ENCODE measurements at places on chromosomes 3 and 15.
A peak's percentile ranks its signal among the peaks of the same experiment; 100 is the strongest.

- peak; percentile 33 for DNase-seq
Observed at GRCh38 chr3:51024765-51025632, 350.3 kb downstream of the DOCK3 start.

DNA sequence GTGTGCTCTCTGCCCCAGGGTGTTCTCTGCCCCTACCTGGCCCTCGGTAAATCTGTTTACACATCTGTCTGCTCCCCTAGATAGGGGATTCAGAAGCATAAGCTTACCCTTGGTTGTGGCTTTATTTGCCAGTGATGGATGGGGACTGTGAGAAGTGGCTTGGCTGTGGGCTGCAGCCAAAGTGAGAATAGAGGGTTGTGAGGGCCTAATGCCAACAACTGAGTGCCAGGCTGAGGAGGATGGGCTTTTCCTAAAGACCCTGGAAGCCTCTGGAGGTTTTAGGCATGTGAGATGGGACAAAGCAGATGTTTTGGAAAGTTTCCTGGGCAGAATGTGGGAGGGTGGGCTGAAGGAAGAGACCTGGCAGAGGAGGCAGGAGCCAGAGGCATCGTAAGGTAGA, 15.4 kb upstream of the APEH start:
- DNase-seq, result no peak

DNA sequence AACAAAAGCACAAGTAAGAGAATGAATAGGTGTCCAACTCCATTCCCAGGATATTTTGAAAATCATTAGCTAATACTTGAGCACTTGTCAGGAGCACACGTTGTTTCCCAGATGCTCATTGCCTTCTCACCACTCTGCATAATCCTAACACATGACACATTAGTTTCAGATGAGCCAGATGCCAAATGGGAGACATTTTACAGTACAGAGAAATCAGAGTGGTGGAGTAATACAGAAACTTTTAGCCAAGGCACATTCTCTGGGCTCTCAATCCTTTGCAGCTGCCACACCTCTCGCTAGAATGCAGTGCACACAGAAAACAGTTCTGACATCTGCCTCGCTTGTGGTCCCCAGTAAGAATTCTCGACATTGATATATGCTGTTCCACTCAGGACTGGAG, 76.6 kb downstream of the P3H2 start:
- no peak for DNase-seq

- no peak for DNase-seq
Observed at GRCh38 chr3:171606151-171606751, 146.0 kb upstream of the TNIK start.

DNA sequence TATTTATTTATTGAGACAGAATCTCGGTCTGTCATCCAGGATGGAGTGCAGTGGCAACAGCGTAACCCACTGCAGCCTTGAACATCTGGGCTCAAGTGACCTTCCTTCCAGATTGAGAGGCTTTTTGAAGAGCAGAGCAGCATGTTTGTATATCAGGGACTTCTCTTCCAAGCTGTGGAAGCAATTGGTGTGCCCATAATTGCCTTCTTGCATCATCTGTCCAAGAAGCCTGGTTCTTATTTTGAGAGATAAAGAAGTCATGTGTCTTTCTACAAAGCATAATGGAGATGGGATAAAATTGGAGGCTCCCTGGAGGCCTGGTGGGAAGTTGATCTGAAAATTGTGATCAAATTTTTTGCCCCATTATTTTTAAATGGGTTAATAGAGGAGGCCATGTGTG, 183.8 kb upstream of the MCTP2 start:
- DNase-seq, result no peak

GRCh38 chr3:46549989-46550388, 16.1 kb downstream of the LRRC2 start:
- DNase-seq, result no peak

- no peak for DNase-seq
Observed at GRCh38 chr3:139630542-139630941, 47.2 kb downstream of the NMNAT3 start.

GRCh38 chr3:155079746-155080487, at the start of gene MME:
MME (plus strand) TSS chr3:155080319; CDS start chr3:155084168, 3,849 bp downstream.
- DNase-seq, result no peak

- DNase-seq, result no peak
Observed at GRCh38 chr15:67548236-67548852, 5.8 kb downstream of the MAP2K5 start.

GRCh38 chr15:86018679-86019078, 61.0 kb upstream of the AGBL1 start:
- no peak for DNase-seq

DNA sequence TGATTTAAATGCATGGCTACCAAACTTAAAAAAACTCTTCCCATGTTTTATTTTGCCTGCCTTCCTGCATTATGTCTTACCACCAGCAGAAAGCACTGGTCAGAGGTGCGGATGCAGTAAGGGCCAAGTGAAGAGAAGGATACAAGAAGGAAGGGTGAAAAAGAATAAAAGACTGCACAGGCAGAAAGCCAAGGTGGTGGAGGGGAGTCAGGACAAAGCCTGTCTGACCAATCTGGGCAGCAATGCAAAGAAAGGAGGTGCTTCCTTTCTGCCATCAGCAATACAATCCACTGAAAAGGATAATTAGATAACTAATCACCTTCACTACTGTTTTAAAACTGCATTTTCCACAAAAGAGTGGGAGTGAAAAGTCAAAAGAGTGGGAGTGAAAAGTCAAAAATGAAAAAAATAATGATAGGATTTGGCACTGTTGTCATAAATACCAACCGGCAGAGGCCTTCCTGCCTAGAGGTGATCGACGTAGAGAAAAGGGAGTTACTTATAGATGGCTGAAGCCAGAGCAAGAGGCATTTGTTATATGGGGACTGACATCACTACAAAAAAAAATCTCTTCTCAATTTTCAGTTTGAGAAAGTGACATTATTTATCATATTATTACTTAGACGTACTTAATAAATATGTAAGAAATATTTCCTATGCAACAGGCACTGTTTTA, 385.3 kb downstream of the TBC1D5 start:
- no peak for DNase-seq

All from stimulated activated CD8-positive, alpha-beta memory T cell treated with anti-CD3 and anti-CD28 coated beads, Interleukin-4, amount 100 ng/mL, for 4 hours (primary cell).